Stimulated activated CD4-positive, alpha-beta T cell treated with anti-CD3 and anti-CD28 coated beads, TNF-alpha, amount 100 ng/mL, for 24 hours (primary cell): ENCODE measurements at places on chromosomes 3 and 15.

DNA sequence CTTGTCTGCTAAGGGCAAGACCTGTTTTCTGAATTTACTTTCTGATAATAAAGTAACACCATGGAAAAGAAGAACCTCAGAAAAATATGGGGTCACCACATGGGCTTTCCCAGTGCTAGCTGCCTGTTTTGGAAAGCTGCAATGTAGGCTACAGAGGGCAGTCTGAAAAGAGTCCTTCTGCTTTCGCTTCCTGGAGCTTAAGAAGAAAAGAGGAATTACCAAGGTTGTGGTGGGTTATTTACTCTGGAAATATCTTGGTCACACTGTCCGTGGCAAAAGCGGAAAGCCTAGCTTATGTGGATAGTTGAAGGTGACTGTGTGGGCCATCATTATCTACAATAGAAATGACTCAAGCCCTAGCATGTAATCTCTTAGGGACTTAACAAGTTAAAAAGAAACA lies 31.7 kb upstream of the IP6K2 start:
- DNase-seq, result no peak

DNA sequence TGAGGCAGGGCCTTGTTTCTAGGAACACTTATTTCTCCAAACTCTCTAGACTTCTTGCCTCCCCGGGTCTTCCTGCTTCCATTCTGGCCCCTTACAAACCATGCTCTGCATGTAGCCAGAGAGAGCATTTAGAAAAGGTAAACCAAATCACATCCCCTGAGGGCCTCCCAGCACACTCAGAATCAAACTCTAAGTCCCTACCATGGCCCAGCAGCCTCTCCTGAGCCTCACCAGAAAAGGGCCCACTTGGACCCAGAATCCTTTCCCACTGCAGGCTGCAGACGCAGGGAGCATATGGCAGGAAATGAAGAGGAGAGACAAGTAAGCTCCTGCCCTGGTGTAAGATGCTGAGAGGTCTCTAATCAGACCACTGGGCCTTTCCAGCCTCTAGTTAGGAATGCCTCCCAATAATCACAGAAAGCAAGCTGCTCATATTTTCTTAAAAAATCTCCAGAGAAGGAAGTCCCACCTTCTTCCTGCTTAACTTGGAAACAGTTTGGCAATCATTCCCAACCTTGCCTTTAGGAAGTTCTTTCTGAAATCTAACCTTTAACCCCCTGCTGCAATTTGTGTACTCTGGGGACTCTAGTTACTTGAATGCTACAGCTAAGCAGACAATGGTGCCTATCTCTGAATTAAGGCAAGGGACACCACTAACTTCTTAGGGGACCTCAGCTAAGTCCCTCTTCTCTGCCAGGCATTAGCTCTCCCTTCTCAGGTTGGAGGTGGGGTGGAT lies 4.2 kb downstream of the AMOTL2 start:
- no peak for DNase-seq

GRCh38 chr3:193972832-193973231 lies 163.1 kb upstream of the HES1 start:
- DNase-seq, result no peak

GRCh38 chr15:71187526-71187925 lies 72.3 kb downstream of the THSD4 start:
- DNase-seq, result no peak

DNA sequence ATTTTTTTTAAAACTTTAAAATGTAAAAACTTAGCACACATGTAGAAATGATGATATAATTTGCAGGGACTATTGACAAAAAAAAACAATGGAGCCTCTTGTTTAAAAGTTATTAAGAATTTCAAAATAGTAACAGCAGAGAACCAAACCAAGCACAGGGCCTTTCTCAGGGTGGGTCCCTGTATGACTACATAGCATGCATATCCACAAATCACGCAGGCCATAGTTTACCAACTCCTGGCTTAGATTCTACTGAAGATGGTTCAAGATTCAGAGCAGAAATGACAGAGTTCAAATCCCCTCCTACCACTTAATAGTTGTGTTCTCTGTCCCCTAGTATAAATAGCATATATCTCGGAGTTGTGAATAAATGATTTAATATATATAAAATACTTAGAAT lies 19.0 kb downstream of the ACAP2 start:
- DNase-seq, result no peak

GRCh38 chr3:147422196-147422595 lies 13.0 kb downstream of the ZIC1 start:
- no peak for DNase-seq

- no peak for DNase-seq
These were observed 18.1 kb downstream of the PLXNB1 start for GRCh38 chr3:48411606-48412374.

GRCh38 chr15:31393444-31394091 lies 66.9 kb downstream of the KLF13 start:
- no peak for DNase-seq

- DNase-seq, result no peak
These were observed 39.7 kb upstream of the VEPH1 start for GRCh38 chr3:157542711-157543500.

- no peak for DNase-seq
These were observed 65.6 kb downstream of the WDR72 start for GRCh38 chr15:53693729-53694475.

DNA sequence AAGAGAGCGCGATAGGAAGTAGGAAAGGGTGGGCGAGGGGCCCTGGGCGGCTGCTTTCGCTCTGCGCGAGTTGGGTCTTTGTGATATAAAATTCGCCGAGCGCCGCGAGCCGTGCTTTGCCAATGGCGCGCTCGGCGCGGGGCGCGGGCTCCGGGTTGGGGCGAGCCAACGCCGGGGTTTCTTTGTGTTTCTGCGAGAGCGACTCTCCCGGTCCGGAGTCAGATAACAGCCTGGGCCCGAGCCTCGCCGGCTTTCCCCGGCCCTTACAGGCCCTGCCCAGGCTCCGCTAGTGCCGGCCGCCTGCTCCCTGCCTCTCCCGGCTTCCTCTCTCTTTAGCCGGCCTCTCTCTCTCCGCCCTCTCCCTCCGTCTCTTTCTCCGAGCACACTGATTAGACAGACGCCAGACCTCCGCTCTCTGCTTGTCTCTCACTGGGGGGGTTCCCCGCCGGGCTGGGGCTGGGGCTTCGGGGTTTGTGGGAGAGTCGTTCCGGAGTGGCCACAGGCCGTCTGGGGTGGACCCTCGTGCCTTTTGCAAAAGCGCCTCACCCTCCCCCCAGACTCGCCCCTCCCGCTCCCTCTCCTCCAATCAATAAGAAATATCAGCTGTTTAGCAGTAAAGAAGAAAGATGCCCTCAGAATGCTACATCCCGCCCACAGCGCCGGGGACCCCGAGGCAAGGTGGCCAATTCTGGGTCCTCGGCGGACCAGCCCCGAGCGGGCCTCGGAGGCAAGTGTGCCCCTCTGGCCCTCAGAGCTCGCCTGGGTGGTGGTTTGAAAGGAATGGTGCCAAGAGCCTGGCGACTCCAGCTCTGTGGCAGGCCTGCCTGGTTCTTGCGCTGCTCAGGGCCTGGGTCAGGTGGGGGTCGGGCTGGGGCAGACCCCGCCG lies 2.9 kb downstream of the NR2F2 start:
- no peak for DNase-seq

GRCh38 chr3:133457025-133457424 lies 57.2 kb downstream of the BFSP2 start:
- no peak for DNase-seq

GRCh38 chr15:50166216-50166615 lies 15.8 kb upstream of the SLC27A2 start:
- no peak for DNase-seq

DNA sequence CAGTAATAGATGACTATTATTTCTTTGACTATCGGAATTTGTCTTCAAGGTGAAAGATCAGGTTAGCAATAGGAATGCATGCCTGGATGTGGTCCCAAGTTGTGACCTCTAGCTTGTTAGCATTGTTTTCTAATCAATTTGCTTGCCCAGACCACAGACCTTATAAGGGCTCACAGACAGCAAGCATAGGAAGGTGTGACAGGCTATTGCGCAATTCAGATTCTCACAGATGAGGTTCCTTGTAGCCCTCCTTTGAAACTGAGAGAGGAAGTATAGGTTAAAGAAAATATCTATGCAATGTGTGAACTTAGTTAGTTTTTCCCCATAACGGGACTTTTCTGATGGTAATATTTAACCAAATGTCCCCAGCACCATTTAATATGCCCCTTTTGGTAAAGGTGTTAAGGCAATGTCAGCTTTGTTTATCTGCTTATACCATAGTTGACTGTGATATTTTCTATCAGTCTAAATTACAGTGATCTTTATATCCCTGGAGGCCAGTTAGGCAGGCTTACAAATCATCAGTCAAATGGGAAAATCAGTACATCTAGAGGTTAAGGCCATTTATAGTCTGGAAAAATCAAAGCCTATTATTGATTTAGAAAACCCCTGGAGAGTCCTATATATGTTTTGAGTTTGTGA lies 168.1 kb upstream of the MBNL1 start:
- no peak for DNase-seq

GRCh38 chr3:65174713-65175112 lies 486.9 kb upstream of the ADAMTS9 start:
- DNase-seq, result no peak

DNA sequence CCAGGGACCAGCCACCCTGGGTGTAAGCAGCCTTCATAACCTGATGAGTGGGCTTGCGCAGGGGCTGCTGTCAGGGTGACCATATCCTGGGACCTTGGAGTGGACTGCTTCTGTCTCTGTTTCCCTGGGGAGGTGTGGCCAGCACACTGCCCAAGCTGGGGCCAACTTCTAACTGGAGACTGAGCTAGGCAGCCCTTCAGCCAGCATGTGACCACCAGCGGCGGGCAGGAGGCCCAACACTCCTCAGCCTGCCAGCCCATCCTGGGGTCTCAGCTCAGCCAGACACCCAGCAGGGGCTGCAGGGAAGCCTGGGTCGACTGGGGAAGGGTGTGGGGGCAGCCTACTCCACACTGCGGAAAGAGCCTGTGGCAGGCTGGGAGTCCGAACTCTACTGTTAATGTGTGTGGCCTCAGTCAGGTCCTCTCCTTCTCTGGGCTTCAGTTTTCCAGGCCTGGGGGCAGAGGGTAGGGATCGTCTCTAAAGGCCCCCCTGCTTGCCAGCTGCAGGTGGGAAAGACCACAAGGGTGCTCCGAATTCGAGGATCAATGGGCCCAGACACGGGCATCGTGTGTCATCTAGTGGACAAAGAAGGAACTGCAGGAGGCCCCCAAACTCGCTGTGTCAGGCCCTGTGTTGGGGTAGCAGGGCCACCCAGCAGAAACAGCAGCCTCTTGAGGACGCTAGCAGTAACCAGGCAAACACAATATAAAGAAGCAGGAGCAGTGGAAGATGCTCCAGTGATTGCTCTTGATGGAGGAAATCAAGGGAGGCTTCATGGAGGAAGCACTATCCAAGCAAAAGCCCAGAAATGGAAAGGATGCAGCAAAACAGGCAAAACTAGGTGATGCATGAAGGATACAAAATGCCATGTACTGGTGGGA lies 2.0 kb upstream of the SEMA3G start:
- DNase-seq, result peak; percentile 68

DNA sequence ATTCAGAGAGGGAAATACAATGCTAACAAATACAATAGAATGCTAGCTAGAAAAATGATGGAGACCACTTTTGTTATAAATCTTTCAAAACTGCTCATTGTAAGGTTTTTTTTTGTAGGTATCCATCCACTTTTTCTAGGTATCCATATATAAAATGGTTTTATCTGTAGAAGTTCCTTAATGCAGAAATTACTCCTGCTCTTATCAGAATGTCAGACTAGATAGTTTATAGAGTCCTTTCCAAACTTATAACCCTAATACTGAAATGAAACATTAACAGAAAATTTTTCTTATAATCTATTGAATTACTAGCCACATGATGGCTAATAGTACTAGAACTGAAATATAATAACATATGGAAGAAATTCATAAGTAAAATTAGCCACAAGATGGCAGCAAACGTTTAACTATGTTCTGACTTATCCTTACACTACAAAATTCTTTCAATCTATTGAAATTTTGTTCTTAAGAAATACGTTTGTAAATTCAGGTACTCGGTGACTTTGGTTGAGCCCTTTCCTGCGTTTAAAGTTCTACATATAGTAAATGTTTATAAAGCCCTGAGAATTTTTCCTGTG lies 58.5 kb downstream of the ECT2 start:
- no peak for DNase-seq

DNA sequence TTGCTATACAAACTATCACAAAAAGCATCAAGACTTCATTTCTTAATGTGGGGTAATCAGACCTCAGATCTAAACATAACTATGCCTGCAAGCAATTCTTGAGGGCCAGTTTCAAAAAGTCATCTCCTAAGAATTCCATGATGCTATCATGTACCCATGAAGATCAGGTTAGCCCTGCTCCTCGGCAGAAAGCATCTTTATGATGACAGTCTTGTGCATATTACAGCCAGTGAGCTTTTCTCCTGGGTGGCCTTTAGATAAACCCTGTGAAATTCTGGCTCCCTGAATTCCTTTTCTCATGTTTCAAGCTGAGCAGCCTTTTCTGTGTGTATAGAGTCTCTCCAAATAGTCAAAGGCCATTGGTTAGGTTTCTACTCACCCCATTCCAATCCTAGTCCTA lies 201.9 kb upstream of the MCTP2 start:
- no peak for DNase-seq

- DNase-seq, result no peak
These were observed 246.5 kb downstream of the ULK4 start for GRCh38 chr3:41715376-41715775.

GRCh38 chr15:76185716-76186115 lies 125.6 kb downstream of the ETFA start:
- DNase-seq, result no peak

GRCh38 chr15:87498560-87498959 lies 758.0 kb downstream of the NTRK3 start:
- no peak for DNase-seq

- DNase-seq, result no peak
These were observed 193.3 kb upstream of the TTC14 start for GRCh38 chr3:180408654-180409053.

- DNase-seq, result no peak
These were observed 84.8 kb upstream of the ARRDC4 start for GRCh38 chr15:97875513-97876280.

- DNase-seq, result no peak
These were observed 54.4 kb upstream of the PPP2R3A start for GRCh38 chr3:135911110-135911509.

DNA sequence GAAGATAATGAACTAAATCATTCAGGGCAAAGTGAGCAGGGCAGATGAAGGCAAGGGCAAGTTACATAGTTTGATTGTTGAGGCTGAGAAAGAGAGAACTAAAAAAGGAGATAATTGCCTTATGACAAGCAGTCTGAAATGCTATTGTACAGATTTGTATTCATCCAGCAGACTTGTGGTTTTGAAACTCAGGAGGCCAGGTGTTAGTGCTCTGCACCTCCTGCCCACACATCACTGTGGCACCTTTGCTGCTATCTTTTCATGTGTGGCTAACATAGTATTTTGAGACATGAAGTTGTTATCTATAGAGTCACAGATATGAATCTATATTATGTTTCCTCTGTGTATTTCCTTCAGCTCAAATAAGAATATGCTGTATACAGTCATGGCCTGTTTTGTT lies 24.3 kb upstream of the SUCLG2 start:
- no peak for DNase-seq

DNA sequence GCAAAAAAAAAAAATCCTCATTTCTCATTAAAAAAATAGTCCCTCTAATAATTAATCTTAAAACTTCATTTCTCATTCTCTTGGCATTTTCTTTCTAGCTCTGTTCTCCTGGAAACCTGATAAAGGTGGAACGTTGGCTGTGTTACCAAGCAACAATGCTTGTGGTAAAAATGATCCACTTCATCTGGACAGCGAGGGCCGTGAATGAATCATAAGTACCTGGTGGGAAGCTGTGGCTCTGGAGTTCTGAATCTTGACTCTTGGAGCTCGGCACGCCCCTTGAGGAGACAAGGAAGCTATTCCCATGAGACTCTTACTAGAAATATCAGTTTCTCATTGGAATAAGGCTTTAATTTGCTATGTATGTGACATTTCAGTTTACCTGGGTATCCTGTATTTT lies 32.5 kb downstream of the BCL2L10 start:
- DNase-seq, result no peak
